Immature natural killer cell (primary cell): ENCODE measurements at places on chromosomes 5 and 9.

- DNase-seq = no peak
These were observed 58.1 kb downstream of the EBF1 start for GRCh38 chr5:159041444-159042198.

GRCh38 chr5:142717582-142718215, 31.8 kb upstream of the FGF1 start:
- DNase-seq = peak; percentile 36

- peak; percentile 76 for DNase-seq
These were observed at the start of gene CDKN2B for GRCh38 chr9:22008717-22009505. Gene CDKN2B (minus strand): TSS chr9:22009305. CDS start chr9:22008953, 352 bp downstream.

DNA sequence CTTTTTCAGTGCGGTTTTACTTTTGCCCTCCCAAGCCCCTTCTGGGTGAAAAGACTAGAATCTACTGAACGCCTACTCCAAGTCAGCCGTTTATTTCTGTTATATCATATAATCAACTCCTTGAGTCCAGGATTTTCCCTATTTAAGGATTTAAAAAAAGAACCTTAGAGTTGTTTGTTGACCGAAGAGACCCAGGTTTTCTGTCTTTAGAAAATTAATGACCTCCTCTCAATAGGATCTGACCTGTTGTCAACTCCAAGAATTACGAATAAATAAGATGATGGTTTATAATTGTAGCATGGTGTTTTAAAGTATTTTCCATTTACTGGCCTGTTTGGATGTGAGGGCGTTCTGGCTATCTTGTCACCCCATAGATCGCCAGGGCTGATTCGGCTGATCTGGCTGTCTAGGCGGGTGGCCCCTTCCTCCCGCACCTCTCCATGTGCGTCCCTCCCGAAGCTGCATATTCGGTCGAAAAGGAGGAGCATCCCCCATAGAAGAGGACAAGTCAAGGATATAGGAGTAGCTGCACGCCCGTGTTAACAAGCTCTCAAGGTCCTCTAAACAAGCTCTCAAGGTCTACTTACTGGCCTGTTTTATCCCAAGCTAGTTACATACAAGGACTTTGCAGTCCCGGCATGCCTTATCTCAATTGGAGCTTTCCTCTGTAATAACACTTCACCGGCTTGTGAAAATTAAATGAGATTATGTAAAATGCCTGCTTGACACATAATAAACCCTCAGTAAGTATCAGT, 1.1 kb upstream of the UBAP2 start:
- no peak for DNase-seq

GRCh38 chr5:78293851-78294247, 649 bp downstream of the AP3B1 start:
- no peak for DNase-seq

DNA sequence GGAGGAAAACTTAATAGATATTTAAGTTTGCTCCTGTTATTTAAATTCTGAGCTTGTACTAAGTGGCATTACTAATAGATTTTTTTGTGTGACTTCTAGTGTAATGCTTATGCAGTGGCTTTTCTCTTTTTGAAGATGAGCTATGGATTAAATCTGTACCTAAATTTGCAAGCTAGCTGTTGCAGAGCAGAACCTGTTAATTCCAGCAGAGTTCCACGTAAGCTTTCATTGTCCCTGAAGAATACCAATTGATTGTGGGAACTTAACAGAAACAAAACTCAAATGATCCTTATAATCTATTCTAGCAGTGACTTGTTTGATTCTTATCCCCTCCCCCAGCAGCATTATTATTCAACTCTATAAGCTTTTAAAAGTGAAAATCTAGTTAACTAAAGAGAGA, 51.7 kb downstream of the MAN2A1 start:
- DNase-seq = no peak

GRCh38 chr5:78046006-78046405, 248.5 kb downstream of the AP3B1 start:
- no peak for DNase-seq

- DNase-seq = no peak
These were observed 22.9 kb downstream of the NUDT12 start for GRCh38 chr5:103539376-103540330.
